ENCODE measurements at places on chromosomes 6 and 20.

- no peak for DNase-seq
These were observed 11.1 kb upstream of the SNRNP48 start for GRCh38 chr6:7578931-7579330.

- peak; percentile 38 for DNase-seq
These were observed 132.1 kb upstream of the SALL4 start for GRCh38 chr20:51934301-51935002.

DNA sequence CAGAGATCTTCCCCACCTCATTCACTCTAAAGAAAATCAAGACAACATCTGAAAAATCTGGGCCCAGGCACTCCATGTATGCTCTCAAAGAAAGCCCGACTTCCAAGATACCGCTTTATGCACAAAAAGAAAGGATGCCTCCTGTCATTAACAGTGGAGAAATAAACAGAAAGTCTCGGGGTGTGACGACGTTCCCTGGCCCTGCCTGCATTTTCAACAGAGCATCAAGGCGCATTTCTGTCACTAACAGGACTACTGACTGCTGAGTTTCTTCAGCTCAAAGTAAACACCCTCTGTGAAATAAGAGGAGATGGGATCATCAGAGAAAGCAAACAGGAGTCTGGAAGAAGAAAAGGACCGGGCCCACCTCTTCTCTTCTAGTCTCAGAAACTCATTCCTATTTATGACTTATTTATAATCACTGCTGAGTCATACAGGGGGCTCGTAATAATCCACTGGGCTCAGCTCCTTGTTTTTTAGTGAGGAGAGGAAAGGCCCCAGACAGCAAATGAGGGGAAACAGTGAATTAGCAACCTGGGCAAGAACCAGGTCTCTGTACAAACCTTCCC is 99.7 kb downstream of the ZMYND8 start:
- DNase-seq: no peak

DNA sequence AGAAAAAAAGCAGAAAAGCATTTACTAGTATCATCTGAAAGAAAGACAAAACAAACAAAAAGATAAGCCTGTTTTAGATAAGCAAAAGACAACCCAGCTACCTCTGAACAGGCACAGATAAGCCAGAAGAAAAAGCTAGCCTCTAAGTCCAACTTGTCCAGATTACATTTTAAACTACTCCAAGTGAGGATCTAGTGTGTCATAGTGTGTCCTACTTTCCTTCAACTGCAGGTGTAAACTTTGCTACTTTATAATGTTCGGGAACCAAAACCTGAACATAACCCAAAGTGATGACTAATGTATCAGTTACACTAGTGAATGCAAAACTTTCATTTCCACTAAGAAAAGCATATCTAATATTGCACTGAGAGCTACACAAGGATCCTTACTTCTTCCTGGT is 19.5 kb downstream of the ADNP start:
- DNase-seq: no peak

GRCh38 chr6:104306211-104306610 is 553.5 kb downstream of the HACE1 start:
- no peak for DNase-seq

DNA sequence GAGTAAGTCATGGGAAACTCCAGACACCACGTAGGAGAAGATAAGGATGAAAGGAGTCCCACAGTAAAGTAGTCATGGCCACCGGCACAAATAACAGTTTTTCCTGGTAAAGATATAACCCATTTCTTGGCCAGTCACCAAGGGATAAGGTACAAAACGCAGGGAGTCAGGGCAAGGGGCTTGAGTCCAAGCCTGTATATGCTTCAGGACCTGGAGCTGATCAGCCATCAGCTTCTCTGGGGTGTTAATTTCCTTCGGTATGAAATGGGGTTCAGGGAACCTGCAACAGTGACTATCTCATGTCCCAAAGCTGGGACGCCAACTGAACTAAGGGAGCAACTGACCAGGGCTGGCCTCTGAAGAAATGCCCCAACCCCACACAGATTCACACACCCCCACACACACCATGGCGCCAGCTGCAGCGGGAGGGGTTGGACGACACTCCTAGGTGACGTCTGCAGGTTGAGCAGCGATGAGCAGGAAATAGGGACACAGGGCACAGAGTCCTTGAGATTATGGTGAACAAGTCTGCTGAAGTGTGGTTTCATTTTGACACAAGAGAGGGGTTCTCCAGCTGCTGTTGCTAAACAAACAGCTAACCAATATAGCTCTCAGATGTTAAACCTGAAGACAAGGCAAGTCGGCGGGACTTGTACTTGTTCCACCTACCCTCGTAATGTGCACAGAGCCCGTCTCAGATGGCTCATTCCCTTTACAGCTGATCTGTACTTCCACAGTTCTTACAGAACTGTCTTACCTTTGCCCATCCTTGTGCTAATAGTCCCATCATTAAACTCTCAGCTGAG is 7.4 kb upstream of the ADTRP start:
- DNase-seq: no peak

- peak; percentile 71 for DNase-seq
These were observed 372 bp downstream of the KIAA0408 start for GRCh38 chr6:127458817-127459216.

DNA sequence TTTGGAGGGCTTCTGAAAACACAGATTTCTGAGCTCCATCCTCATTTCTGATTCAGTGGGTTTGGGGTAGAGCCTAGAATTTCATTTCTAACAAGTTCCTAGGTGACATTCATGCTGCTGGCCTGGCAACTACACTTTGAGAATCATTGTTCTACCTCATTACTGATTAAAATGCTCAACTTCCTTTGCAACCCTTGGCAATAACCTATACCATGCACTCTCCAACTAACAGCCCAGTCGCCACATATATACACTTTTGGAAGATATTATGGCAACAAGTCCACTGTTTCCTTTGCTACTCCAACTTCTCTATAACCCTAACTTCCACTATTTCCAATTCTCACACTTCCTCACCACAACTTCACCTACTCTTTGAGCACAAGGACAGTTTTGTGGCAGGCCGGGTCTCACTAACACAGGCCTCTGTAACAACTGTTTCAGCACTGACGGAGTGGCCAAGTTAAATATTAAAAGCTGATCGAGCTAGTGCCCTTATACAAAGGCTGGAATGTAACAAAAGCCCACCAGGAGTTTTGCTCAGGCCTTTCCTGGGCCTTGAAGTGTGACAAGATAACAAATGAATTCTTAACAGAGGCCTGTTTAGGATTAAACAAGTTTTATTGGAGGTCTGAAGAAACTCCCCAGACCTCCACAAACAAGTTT is 32.1 kb upstream of the RAB23 start:
- no peak for DNase-seq

GRCh38 chr6:13280254-13280653 is 48.1 kb downstream of the TBC1D7 start:
- DNase-seq: no peak

GRCh38 chr20:3818155-3819151 is 1.9 kb upstream of the AP5S1 start:
- peak; percentile 78 for DNase-seq

Data from foreskin fibroblast (primary cell).